ENCODE measurements at places on chromosomes 6 and 20. TPM values are rescaled to one million over a fixed set of nuclear protein-coding genes. Genes with fewer than 3 reads are reported as not detected.

The HTR1B gene
- not detected for total RNA-seq

DNA sequence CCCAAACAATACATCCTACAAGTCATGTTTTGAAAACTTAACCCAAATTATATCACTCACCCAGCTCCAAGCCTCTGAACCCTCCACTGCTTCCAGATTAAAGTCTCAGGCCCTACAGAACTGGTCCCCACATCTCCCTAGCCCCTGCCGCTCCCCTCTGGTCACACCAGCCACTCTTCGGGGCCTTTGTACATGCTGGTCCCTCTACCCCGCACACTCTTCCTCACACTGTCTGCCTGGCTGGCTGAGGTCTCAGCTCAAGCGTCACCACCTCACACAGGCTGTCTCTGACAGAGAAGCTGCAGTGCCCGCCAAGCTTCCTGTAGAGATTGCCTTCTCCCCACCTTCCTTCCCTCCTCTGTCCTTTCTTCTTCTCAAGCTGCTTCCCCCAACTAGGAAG, 192.4 kb downstream of the PREX1 start:
- H3K27me3 ChIP-seq, result no peaks in the 10 kb centered on the region
- DNase-seq, result no peak
- no peaks in the 10 kb centered on the region for H3K36me3 ChIP-seq
- H3K4me1 ChIP-seq, result peaks cover 15% of the 10 kb centered on the region
- H3K4me3 ChIP-seq, result no peak overlapping the region

DNA sequence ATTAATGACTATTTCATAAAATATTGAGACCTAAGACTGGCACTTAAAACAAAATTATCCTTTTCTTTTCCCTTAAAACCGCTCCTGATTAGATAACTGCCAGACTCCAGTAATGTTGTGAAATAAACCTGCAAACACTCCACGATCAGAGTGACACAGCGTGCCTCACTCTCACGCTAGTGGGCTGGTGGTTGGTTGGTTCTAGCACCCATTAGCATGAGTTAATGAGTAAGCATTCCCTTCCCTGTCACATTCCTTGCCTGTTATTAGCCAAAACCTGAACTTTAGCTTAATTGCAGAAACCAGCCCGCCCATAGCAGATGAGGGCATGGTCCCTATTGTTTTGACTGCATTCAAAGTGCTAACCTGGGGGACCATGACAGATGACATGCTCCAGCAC, 193.4 kb downstream of the CD83 start:
- no peak for DNase-seq
- no peaks in the 10 kb centered on the region for H3K4me1 ChIP-seq
- H3K4me3 ChIP-seq, result no peak overlapping the region
- H3K27me3 ChIP-seq, result no peaks in the 10 kb centered on the region
- H3K36me3 ChIP-seq, result no peaks in the 10 kb centered on the region

DNA sequence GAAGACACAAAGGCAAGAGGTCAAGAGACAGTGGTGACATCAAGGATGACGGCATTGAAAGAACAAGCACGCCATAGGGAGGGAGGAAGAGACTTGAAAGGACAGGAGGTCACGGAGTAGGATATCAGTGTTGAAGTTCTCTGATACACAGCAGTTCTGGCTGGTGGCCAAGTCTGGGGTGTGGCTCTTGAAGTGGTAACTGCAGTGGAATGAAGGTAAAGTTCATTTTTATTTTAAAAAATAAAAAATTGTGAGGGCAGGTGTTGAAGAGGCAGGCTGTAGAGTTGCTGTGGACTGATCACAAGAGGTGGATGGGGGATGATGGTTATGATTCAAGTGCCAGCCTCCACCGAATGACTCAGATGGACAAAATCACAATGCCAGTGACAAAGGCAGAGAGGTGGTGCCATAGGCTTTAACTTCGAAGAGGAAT, 53.2 kb upstream of the BMP2 start:
- H3K27me3 ChIP-seq, result no peaks in the 10 kb centered on the region
- H3K36me3 ChIP-seq, result no peaks in the 10 kb centered on the region
- H3K4me1 ChIP-seq, result peaks cover 60% of the 10 kb centered on the region
- H3K4me3 ChIP-seq, result no peak overlapping the region
- DNase-seq, result peak; percentile 4

The FLRT3 gene
- 0.70 TPM for total RNA-seq

DNA sequence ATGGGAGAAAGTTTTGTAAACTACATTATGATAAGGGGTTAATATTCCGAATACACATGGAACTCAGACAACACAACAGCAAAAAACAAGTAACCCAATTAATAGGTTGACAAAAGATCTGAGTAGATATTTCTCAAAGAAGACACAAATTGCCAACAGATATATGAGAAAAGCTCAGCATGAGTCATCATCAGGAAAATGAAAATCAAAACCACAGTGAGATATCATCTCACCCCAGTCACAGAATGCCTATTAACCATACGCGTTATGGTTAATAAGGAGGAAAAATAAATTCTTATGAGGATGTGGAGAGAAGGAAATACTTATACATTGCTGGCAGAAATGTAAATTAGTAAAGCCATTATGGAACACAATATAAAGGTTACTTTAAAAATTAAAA, 695.0 kb downstream of the COL12A1 start:
- H3K4me3 ChIP-seq, result no peak overlapping the region
- H3K27ac ChIP-seq, result no peak overlapping the region
- no peaks in the 10 kb centered on the region for H3K27me3 ChIP-seq
- no peaks in the 10 kb centered on the region for H3K36me3 ChIP-seq

DNA sequence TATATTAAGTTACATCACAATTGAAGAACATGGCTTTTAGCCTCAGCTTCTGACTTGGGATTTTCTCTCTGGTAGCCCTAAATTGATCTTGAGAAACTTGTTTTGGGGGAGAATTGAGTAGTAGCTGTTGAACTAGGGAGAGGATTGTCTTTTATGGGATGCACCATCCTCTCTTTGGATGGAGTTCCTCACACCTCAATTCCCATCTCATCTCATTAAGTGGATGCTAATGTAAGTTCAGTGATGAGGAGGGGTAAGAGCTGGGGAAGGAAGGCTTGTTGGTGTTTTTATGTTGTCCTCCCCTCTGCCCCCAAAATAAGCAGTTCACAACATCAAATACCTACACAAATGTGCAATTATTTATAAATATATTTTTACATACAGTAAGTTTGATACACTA, 4.0 kb downstream of the GJA1 start:
- no peak for DNase-seq
- H3K27me3 ChIP-seq, result no peaks in the 10 kb centered on the region
- no peak overlapping the region for H3K4me3 ChIP-seq
- H3K27ac ChIP-seq, result no peak overlapping the region
- no peaks in the 10 kb centered on the region for H3K36me3 ChIP-seq
- no peaks in the 10 kb centered on the region for H3K4me1 ChIP-seq

DNA sequence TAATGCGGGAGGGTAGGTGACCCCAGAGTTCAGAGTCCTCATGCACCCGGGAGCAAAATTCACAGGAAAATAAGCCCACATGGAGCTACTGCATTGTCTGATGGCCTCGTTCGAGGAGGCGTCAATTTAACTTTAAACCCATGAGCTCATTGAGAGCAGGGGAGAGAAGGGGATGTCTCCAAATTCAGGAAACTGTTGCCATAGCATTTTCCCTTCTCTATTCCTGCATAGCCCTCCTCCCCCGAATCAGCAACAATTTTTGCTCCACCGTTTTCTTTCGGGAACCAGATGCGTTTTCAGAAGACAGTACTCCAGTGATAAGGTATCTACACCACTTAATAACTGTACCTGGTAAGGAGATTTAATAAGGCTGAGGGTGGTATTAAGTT, 324 bp upstream of the LAMP5 start:
- H3K27ac ChIP-seq, result no peak overlapping the region
- peaks cover 84% of the 10 kb centered on the region for H3K27me3 ChIP-seq
- H3K4me3 ChIP-seq, result no peak overlapping the region
- no peak for DNase-seq
- H3K36me3 ChIP-seq, result no peaks in the 10 kb centered on the region

GRCh38 chr6:156880913-156881312, 103.7 kb downstream of the ARID1B start:
- no peaks in the 10 kb centered on the region for H3K27me3 ChIP-seq
- H3K36me3 ChIP-seq, result no peaks in the 10 kb centered on the region
- no peak overlapping the region for H3K27ac ChIP-seq
- H3K4me3 ChIP-seq, result no peak overlapping the region

DNA sequence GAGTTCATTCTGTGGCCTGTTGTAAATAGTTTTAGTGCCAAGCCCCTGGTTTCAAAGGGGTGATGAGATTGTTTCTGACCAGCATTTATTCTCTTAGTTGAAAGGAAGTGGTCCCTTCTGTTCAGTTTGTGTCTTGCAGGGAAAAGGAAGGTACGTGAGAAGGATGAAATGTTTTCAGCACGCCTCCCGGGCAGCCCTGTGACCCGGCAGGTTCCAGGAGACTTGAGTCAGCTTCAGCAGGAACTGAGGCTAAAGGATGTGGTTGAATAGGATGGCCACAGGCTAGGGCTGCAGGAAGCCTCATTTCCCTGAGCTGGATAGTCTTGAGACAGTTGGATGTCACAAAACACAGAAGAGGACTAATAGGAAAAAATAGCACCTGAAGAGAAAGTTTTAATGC, 132.4 kb upstream of the SYNDIG1 start:
- no peaks in the 10 kb centered on the region for H3K36me3 ChIP-seq
- no peak overlapping the region for H3K4me3 ChIP-seq
- H3K4me1 ChIP-seq, result peaks cover 18% of the 10 kb centered on the region

The CPXM1 gene
- not detected for total RNA-seq

DNA sequence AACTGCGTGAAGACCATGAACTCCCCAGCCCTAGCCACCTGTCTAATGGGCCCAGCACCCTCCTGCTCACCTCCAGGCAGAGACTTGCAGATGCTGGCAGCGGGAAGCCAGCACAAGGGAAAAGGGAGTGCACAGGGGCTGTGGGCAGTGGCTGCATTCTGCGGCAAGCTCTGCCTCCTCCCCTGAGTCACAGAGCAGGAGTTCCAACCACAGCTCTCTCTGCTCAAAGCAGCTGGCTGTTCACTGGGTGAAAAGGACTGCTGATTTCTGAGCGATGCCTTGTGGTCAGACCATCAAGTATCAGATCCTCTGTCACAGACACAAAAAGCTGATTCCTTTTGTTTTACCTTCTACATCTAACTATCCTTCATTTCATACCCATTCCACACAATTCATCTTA, 10.5 kb downstream of the NKX2-2 start:
- no peaks in the 10 kb centered on the region for H3K4me1 ChIP-seq
- no peaks in the 10 kb centered on the region for H3K36me3 ChIP-seq
- H3K4me3 ChIP-seq, result no peak overlapping the region
- H3K27me3 ChIP-seq, result peaks cover 28% of the 10 kb centered on the region
- H3K27ac ChIP-seq, result no peak overlapping the region

DNA sequence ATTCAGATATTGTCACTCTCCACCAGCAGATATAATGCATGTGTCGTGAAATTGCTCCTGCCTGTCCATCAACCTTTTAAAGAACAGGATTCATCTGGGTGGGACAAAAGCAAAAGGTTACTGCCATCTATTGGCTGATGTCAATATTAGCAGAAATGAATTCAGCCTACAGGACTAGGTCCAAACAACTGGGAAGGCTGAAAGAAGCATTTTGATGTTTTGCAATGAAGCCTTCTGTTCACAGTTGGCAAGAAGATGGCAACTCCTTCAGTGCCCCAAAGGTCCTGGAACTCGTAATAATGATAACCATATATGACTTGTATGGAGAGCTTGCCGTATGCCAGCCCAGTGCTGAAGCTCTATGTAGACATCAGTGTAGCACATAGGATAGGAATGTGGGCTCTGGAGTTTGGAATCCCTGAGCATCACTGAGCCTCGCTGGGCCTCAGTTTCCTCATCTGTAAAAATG, 7.5 kb downstream of the BCAS1 start:
- no peak overlapping the region for H3K4me3 ChIP-seq
- H3K4me1 ChIP-seq, result peaks cover 13% of the 10 kb centered on the region
- no peak overlapping the region for H3K27ac ChIP-seq
- H3K27me3 ChIP-seq, result no peaks in the 10 kb centered on the region

DNA sequence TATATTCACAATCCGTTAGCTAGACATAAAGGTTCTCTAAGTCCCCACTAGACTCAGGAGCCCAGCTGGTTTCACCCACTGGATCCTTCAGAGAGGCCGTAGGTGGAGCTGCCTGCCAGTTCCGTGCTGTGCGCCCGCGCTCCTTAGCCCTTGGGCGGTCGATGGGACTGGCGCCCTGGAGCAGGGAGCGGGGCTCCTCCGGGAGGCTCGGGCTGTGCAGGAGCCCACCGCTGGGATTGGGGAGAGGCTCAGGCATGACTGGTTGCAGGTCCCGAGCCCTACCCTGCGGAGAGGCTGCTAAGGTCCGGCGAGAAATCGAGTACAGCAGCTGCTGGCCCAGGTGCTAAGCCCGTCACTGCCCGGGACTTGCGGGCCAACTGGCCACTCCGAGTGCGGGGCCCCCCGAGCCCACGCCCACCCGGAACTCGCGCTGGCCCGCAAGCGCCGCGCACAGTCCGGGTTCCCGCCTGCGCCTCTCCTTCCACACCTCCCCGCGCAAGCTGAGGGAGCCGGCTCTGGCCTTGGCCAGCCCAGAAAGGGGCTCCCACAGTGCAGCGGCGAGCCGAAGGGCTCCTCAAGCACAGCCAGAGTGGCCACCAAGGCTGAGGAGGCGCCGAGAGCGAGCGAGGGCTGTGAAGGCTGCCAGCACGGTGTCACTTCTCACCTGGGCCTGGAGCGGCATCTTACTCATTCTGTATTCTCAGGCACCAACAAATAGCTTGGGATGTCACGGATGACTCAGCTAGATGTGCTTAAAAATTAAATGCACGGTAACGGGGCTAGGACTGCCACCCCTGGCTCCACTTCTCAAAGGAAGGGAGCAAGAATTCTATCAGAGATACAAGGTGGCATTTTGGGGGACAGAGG, 44.1 kb downstream of the IRF4 start:
- no peaks in the 10 kb centered on the region for H3K4me1 ChIP-seq
- no peak overlapping the region for H3K4me3 ChIP-seq
- peaks cover 18% of the 10 kb centered on the region for H3K27me3 ChIP-seq
- H3K27ac ChIP-seq, result no peak overlapping the region
- no peak for DNase-seq
- H3K36me3 ChIP-seq, result no peaks in the 10 kb centered on the region

- no peak for DNase-seq
- H3K4me1 ChIP-seq, result peaks cover 12% of the 10 kb centered on the region
- no peaks in the 10 kb centered on the region for H3K27me3 ChIP-seq
- H3K4me3 ChIP-seq, result no peak overlapping the region
These were observed 205.5 kb downstream of the ARHGAP18 start for GRCh38 chr6:129504456-129504855.

The CRISP2 gene
- not detected for total RNA-seq

GRCh38 chr6:34342247-34342646, 50.2 kb downstream of the NUDT3 start:
- H3K4me1 ChIP-seq, result peaks cover 25% of the 10 kb centered on the region
- no peaks in the 10 kb centered on the region for H3K27me3 ChIP-seq
- DNase-seq, result no peak
- H3K27ac ChIP-seq, result no peak overlapping the region

- H3K36me3 ChIP-seq, result no peaks in the 10 kb centered on the region
- no peak for DNase-seq
- H3K4me3 ChIP-seq, result no peak overlapping the region
- H3K27ac ChIP-seq, result no peak overlapping the region
These were observed 62.0 kb downstream of the PPP1R14C start for GRCh38 chr6:150204705-150205472.

Data from PC-9 (cell line).